Activated B cell treated with CpG ODN at 0.5 μM for 24 hours (primary cell): ENCODE measurements at places on chromosomes 12 and 14.

DNA sequence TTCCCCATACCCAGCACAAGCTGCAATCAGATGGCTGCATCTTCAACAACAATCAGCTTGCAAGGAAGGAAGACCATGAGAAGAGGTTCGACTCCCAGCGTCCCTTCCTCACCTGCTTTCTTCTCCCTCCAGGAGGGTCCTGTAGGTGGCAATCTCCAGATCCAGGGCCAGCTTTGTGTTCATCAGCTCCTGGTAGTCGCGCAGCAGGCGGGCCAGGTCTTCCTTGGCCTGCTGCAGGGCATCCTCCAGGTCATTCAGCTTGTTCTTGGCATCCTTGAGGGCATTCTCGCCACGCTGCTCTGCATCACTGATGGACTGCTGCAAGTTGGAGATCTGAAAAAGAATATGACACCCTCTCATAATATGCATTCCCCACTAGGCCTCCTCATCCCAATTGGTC lies 4.0 kb downstream of the KRT1 start:
- no peak for DNase-seq

GRCh38 chr12:91854725-91855124 lies 290.9 kb downstream of the BTG1 start:
- DNase-seq: no peak

DNA sequence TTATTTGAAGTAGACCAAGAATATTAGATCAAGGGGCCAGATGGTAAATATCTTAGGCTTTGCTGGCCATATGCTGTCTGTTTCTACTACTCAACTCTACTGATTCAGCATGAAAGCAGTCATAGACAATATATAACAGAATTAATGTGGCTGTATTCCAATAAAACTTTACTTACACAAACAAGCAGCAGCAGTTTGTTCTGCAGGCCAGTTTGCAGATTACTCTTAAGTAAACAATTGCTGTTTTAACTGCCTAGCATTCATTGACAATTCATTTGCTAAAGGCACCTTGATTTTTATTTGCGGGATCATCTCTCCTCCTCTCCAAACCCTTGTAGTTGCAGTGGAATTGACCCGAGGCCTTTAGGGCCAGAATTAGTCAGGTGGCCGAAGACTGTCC lies 94.1 kb upstream of the GARIN6 start:
- no peak for DNase-seq

GRCh38 chr12:110693731-110694130 lies 4.8 kb upstream of the HVCN1 start:
- no peak for DNase-seq
